Stimulated activated CD4-positive, alpha-beta T cell treated with anti-CD3 and anti-CD28 coated beads, Interleukin-4, amount 100 ng/mL, for 4 hours (primary cell): ENCODE measurements at places on chromosomes 7 and 10.
A peak's percentile ranks its signal among the peaks of the same experiment; 100 is the strongest.

- DNase-seq = no peak
These were observed 222.7 kb downstream of the PRPF18 start for GRCh38 chr10:13809427-13809826.

DNA sequence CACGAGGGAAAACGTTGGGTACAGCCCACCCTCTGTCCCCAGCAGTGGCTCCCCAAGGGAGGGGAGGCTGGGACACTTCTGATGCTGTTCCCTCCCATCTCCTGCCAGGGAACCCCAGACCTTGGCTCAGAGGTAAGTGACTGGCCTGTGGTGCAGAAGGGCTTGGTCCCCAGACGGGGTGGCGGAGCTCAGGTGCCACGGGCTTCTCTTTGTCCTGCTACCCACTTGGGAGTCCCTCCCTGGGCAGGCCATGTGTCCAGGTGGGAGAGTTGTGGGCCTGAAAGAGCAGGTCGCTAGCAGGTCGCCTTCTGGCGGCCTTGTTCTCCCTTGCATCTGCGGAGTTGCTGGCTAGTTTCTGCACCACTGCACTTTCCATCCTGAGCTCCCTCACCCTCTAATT, 10.1 kb downstream of the ATP5MF start:
- DNase-seq = no peak

GRCh38 chr10:119364645-119365600, 157.6 kb downstream of the GRK5 start:
- DNase-seq = no peak

DNA sequence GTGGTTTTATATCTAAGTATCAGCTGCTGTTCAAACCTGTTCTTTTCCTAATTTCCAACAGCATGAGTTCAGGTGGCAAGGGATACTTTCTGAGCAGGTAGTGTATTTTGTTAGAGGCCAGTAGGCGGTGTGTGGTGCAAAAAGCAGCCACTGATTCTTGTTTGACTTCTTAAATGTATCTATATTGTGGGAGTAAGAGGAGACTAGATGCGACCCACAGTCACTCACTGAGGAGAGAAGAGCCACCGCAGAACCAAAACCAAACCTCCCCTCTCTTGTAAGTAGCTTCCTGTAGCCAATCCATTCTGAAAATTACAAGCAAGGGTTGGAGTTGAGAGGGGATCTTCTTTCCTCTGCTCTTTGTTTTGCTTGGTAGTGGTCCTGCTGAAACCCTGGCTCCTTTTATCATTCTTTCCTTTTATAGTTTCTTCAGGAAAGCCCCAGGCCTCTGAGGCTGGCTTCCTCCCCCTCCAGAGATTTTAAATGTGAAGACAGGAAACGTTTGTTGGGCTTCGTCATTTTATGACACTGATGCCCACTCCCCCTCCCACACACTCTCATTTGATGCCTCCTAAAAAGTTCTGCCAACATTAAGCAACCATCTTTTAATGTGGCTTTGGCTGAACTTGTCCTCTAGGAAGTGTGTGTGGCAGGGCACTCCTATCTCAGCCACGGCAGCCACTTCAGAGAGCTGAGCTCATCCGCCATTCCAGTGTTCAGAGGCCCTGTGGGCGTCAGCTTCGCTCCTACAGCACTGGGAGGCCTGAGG, 566.0 kb downstream of the SUGCT start:
- DNase-seq = no peak

DNA sequence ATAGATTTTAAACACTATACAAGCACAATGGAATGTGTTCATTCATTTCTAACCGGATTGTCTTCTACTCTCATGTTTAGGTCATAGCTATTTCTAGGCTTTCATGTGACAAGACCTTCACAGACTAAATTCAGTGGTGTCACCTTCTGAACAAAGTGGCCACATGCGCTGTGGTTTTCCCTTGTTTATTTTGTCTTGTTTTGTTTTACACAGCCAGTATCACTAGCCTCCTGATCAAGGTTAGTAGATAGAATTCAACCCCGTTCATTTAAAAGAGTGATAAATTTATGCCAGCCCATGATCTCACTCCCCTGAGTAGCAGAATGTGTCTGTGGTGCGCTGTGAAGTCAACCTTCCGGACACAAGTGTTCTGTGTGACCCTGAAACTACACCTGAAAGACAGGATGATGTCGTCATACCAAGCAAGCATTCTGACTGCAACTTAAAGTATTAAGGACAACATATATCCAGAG, 209.1 kb downstream of the CREB5 start:
- no peak for DNase-seq

GRCh38 chr7:131111792-131112191, 215.9 kb upstream of the MKLN1 start:
- DNase-seq = no peak

- no peak for DNase-seq
These were observed 59.9 kb upstream of the DNAJB6 start for GRCh38 chr7:157276731-157277562.

GRCh38 chr7:131042269-131043160, 285.2 kb upstream of the MKLN1 start:
- no peak for DNase-seq

- peak; percentile 59 for DNase-seq
These were observed 34.8 kb downstream of the GRID2IP start for GRCh38 chr7:6516387-6516983.

DNA sequence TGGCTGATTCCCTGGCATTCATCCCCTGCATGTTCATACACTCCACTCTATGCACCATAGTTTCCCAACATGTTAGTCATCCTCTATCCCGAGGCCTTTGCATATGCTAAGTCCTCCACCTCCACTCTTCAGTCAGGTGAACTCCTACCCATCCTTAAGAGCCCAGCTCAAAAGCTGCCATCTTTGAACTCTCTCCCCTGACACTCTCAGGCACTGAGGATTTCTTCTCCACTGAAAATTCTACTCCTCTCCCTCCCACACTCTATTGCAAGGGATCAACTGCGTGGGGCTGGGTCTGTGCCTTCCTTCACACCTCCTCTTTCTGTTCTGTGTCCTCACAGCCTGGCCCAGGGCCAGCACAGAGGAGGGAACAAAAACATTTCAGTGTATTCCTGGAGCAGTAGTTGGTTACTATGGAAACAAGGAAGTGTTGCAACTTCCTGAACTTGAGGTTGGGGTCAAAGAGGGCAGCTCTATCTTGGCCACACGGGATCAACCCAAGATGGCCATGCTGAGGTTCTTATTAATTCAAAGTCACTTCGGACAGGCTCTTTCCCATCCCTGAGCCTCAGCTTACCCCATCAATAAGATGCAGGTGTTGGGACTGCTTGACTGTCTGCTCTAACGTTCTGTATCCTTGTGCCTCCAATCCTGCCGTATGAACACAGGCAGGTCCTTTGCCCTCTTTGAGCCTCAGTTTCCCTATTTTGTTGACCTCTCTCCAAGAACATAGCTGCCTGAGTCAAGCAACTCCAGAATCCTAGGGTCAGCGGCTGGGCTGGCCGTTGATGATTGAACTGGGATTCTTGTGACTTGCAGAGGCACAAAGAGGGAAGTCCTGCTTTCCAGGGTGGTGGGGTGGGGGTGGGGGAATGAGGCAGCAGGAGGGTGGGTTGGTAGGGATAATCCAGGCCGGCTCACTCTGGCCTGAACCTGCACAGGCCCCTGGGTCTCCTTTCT, 15.5 kb downstream of the ZMIZ1 start:
- no peak for DNase-seq

GRCh38 chr10:118966850-118967125, 62.7 kb upstream of the NANOS1 start:
- no peak for DNase-seq

GRCh38 chr10:5196702-5197113, at the start of gene AKR1C4:
AKR1C4 (plus strand) TSS chr10:5196837; CDS start chr10:5196868, 31 bp downstream.
- no peak for DNase-seq

DNA sequence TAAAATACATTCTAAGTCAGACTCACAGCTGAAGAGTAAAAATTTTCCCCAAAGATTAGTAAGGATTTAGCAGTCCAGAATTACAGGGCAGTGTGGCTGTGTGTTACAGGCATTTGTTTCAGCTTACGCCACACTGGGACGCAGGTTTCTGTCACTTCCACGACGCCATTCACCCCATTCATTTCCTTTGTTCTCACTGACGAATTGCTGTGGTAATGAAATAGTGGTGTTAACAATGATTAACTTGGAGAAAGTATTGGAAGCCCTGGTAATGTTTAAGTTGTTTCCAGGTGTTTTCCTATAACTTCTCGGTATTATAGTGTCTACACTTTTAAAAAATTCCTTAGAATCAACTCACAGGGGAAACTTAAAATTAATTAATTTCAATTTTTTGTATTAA, 370.9 kb downstream of the SH2D4B start:
- no peak for DNase-seq

GRCh38 chr7:66837007-66837406, 84.0 kb upstream of the TMEM248 start:
- peak; percentile 20 for DNase-seq

- DNase-seq = no peak
These were observed 10.8 kb upstream of the ELN start for GRCh38 chr7:74017125-74017524.

- DNase-seq = no peak
These were observed 127.0 kb downstream of the LYZL1 start for GRCh38 chr10:29415876-29416275.

GRCh38 chr7:106858618-106859532, 6.2 kb upstream of the PIK3CG start:
- no peak for DNase-seq

DNA sequence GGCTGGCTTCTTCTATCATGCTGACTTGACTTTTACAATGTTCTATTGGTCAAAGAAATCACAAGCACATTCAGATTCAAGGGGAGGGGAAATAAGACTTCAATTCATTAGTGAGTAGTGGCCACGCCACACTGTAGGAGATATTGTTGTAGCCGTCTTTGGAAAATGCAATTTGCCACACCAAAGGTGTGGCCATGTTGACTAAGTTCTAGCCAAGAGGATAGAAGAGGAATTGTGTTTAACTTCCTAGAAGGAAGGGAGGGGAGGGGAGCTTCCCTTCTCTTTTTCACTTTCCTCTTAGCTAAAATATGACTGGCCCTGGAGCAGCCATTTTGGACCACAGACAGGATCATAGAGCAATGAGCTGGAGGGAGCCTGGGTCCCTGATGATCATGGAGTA, 3.4 kb upstream of the PRKAR2B start:
- no peak for DNase-seq

DNA sequence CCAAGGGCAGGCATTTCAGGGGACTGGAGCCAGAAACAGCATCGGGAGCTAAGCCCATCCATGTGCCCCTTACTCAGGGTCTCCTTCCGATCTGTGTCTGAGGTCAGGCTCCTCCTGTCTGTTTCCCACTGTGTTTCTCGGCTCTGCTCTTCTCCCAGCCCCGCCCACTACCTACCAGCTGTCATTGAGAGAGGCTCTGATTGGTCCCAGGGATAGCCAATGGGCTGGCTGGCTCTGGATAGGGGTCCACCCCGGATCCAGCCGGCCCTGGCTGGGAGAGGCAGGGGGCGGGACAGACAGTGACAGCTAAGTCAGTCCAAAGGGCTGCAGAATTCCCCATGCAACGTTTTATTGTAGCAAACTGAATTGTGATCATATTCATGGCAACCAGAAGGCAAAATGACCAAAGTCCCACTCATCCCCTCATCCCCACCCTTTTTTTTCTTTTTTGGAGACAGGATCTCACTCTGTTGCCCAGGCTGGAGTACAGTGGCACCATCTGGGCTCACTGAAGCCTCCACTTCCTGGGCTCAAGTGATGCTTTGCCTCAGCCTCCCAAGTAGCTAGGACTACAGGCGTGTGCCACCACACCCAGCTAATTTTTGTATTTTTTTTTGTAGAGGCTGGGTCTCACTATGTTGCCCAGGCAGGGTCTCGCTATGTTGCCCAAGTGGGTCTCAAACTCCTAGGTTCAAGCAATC, 76.3 kb downstream of the CLIP2 start:
- no peak for DNase-seq

GRCh38 chr7:97117372-97118188, at the start of gene SDHAF3:
SDHAF3 (plus strand) TSS chr7:97117698; CDS start chr7:97117724, 26 bp downstream.
- peak; percentile 97 for DNase-seq

DNA sequence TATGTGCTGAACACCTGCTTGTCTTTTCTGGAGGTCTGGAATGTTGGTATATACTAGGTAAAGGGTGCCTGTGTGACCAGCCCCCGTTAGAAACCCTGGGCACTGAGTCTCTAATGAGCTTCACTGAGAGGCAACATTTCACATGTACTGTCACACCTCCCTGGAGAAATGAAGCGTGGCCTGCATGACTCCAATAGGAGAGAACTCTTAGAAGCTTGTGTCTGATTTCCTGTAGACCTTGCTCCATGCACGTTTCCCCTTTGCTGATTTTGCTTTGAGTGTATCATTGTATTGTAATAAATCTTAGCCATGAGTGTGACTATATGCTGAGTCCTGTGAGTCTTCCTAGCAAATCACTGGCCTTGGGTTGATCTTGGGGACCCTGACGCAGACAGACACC, 82.8 kb downstream of the PPP1R3C start:
- no peak for DNase-seq

GRCh38 chr7:41975849-41976248, 261.2 kb downstream of the GLI3 start:
- no peak for DNase-seq

DNA sequence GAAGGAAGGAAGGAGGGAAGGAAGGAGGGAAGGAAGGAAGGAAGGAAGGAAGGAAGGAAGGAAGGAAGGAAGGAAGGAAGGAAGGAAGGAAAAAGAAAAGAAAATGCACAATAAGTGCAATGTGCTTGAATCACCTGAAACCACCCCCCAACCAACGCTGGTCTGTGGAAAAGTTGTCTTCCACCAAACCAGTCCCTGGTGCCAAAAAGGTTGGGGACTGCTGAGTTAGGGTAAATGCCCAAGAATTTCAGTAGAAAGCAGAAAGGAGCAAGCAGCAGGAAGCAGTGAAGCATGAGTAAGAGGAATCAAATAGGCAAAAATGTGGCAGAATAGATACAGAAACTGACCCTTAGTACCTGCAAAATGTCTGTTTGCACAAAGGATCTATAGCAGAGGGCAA, 137.2 kb downstream of the JCAD start:
- DNase-seq = no peak

GRCh38 chr7:108660465-108660864, 90.8 kb downstream of the DNAJB9 start:
- no peak for DNase-seq

DNA sequence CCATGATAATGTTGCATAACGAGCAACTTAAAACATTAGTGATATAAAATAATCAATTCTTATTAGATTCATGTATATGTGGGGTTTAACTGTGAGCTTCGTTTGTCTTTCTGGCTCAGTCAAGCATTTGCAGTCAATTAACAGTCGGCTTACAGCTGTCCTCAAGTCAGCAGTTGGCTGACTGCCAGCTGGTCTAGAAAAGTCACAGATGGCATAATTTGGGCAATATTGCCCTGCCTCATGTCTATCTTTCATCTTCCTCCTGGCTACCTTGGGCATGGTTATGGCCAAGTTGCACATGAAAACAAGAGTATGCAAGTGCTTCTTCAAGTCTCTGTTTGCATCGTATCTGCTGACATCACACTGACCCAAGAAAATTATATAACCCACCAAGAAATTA, 186.1 kb upstream of the ZWINT start:
- no peak for DNase-seq

- DNase-seq = no peak
These were observed 252.6 kb upstream of the SMIM30 start for GRCh38 chr7:113370910-113371309.

DNA sequence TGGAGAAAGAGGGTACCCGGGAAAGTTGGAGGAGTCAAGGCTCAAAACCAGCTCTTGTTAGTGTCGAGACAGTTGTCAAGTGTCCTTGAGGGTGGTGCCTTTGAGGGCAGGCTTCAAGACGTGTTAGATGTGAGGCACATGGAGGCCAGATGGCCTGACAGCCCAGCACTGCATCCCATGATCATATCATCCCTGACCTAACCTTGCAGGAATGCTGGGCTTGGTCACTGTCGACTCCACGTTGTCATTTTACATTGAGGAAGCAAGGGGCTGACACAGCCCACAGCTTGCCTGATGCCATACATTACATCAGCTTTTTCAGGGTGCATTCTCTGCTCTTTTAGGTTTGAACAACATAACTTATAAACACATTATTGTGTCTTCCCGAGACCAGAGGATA, 114.1 kb downstream of the ABCA13 start:
- DNase-seq = no peak
